ENCODE measurements at places on chromosomes 12 and 14.

DNA sequence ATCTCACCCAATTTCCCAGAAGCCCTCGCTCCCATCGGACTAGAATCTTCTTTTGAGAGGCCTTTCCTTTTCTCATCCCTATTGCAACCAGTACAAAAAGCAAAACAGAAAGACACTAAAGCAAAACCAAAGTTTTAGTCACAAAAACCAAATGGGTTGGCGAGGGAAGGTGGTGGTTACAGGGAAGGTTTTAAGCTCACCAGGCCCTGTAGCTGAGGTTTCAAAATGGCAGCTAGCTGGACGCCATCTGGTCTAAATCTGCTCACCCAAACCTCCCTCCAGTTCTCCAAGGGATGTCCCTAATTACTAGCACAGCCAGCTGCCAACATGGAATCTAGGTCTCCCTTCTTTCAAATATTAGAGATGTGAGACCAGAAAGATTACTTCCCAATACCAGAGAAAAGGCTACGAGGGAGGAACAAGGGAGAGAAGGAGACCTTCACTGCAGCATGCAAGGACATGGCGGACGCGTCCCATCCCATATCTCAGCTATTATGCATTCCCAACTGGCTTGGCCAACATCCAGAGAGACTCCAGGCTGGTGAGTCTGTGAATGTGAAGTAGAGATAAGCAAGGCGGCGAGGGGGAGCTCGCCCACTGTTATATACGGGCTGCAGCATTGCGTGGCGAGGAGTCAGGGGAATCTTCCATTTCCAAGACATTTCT, 70.8 kb downstream of the DPF3 start:
- no peak for DNase-seq

- no peak for DNase-seq
Observed at GRCh38 chr14:23696701-23697239, 60.6 kb downstream of the DHRS2 start.

DNA sequence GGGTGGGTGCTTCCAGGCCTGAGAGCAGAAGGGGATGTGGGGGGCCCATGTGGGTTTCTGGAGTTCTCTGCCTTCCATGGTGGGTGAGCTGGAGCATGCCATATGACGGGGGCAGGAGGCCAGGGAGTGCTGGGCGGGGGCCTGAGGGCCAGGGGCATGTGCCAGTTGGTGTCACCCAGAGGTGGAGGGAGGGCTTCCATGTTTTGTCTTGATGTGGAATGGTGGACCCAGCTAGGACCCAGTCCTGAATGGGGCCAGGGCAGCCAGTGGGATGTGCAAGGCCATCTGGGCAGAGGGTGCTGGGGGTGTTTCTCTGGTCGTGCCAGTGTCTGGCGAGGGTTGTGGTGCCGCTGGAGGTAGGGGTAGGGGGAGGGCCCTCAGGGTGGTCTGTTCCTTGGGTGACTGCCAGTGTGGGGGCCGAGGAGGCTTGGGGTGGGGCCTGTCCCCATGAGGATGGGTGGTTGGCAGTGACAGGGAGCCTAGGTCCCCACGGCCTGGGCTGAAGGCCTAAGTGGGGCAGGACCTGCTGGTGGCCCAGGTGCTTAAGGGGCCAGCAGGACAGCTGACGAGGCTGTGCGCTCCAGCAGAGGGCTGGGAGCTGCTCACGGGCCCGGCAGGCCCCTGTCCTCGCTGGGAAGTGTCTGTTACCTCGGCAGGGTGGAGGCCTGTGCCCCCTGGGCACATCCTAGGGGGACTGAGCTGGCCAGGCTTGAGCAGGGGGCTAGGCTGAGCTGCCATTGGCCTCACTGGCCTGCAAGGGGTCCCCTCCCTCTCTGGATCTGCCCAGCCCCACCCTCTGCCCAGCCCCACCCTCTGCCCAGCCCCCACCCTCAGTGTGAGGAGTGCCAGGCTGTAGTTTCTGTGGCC, 26.8 kb downstream of the CEP170B start:
- DNase-seq = no peak

GRCh38 chr14:38583471-38583870, 327.6 kb upstream of the CLEC14A start:
- DNase-seq = no peak

DNA sequence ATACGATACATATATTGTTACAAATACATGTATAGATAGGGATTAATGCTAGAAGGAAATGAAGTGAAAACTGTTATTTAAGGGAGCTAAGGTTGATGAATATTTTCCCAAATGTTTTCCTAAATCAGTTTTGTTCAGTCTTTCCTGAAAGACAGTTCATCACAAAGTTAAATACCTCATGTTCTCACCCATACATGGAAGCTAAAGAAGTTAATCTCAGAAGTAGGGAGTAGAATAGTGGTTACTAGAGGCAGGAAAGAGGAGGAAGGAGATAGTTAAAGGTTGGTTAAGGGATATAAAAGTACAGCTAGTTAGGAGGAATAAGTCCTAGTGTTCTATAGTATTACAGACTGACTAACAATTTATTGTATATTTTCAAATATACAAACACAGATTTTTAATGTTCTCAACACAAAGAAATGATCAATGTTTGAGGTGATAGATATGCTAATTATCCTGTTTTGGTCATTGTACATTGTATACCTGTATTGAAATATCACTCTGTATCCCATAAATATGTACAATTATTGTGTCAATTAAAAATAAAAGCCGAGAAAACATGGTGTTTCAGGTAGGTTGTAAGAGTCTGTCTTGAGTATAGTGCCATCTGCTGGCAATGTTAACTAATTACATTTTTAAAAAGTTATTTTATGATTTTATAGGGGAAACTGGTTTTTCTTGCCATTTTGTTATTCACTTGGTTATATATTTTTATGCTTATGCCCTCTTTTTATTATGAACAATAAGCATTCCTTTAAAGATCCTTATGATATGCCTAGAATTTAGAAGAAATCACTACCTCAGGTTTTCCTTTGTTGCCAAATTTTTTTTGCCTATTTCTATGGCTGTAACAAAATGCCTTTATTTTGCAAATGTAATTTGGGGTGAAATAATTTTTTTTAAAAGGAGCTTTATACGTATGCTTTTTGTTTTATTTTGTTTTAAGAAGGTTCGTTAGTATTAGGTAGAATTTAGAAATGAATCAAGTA, 26.9 kb downstream of the ZDHHC17 start:
- DNase-seq = no peak

DNA sequence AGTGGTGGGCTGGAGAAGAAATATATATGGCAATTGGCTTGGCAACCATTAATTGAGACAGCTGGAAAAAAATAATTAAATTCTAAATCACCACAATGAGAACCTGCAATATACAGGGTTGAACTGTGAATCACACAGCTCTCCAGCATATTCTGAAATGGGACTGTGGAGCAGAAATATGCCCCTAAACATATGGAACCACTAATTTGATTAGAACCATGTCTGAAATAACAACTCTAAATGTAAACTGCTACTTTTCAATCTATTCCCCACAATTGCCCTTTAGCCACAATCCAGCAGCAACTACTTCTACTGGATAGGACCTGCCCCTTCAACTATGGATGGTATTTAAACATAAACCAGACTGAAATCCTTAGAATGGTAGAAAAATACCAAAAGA, 330.4 kb downstream of the TRHDE start:
- DNase-seq = no peak

- no peak for DNase-seq
Observed at GRCh38 chr12:132282031-132282949, 47.1 kb downstream of the GALNT9 start.

- DNase-seq = peak; percentile 46
Observed at GRCh38 chr14:69191340-69192111, at the start of gene EXD2. Gene EXD2 (plus strand): TSS chr14:69191498. CDS start chr14:69209471, 17,973 bp downstream.

GRCh38 chr14:94663965-94664704, 51.9 kb downstream of the SERPINA3 start:
- no peak for DNase-seq

- no peak for DNase-seq
Observed at GRCh38 chr12:16030744-16031143, 119.6 kb downstream of the DERA start.

GRCh38 chr12:50569876-50570275, 65.1 kb downstream of the DIP2B start:
- DNase-seq = no peak

- no peak for DNase-seq
Observed at GRCh38 chr12:117439531-117440001, 78.1 kb upstream of the NOS1 start.

GRCh38 chr14:99267837-99268781, 3.9 kb downstream of the BCL11B start:
- DNase-seq = no peak

DNA sequence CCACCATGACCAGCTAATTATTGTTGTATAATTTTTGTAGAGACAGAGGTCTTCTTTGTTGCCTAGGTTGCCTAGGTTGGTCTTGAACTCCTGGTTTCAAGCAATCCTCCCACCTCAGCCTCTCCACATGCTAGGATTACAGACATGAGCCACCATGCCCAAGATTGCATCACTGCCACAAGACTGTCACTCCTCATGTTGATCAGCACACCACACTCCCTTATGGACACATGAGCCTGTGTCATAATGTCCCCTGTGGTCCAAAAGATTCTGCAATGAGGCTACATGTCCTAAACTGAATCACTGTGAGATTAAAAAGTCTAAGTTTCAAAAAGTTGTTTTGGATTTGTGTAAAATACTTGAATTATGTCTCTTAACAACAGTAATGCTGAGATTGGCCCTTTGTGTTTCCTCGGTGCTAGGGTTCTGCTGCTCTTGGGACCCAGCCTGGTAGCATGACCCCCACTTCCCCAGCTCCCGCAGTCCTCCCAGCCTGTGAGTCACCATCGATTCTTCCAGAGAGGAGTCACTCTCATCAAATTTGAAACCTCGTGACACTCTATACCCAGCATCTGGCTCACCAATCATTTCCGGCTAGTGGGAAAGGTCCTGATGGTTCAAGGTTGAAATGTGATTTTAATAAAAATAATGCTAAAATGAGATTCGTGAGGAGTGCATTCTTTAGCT, 890.9 kb downstream of the VRK1 start:
- DNase-seq = no peak

DNA sequence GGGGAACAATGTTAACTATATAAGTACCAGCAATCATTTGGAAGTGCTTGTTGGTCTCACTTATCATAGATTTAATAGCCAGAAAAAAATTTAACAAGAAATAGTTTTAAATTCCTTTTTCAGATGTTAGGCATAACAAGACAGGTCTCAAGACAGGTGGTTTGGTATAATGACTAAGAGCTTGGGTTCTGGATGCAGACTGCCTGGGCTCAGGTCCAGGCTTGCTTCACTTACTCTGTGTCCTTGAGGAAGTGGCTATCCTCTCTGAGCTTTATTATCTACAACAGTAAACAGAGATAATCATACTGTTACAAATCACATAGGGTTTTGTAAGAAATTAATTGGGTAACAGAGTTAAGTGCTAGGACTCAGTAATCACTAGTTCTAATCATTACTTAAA, 338.0 kb upstream of the FLRT2 start:
- DNase-seq = no peak

- no peak for DNase-seq
Observed at GRCh38 chr12:85156569-85156968, 120.4 kb downstream of the LRRIQ1 start.

Data from omental fat pad (tissue), 4 donors.